ENCODE measurements at places on chromosomes 4 and X.

- DNase-seq, result no peak
Measured at GRCh38 chrX:153537526-153538295, 20.3 kb downstream of the ATP2B3 start.

DNA sequence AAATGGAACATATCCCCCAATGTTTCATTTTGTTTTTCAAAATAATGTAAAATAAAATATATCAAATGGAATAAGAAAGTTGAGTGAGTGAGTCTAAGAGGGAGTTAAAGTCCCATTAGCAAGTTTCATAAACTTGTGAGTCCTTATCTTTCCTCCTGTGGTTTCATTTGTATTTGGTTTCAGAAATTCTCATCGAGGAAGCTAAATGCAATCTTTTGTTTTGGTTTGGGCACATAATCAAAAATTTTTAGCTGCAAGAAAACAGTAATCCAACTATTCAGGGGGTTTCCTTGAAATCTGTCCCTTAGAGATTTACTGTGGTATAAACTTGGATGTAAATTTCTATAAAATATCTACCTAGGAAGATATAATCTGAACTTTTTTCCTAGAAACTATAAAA, 124.2 kb downstream of the CAMK2D start:
- DNase-seq, result no peak

DNA sequence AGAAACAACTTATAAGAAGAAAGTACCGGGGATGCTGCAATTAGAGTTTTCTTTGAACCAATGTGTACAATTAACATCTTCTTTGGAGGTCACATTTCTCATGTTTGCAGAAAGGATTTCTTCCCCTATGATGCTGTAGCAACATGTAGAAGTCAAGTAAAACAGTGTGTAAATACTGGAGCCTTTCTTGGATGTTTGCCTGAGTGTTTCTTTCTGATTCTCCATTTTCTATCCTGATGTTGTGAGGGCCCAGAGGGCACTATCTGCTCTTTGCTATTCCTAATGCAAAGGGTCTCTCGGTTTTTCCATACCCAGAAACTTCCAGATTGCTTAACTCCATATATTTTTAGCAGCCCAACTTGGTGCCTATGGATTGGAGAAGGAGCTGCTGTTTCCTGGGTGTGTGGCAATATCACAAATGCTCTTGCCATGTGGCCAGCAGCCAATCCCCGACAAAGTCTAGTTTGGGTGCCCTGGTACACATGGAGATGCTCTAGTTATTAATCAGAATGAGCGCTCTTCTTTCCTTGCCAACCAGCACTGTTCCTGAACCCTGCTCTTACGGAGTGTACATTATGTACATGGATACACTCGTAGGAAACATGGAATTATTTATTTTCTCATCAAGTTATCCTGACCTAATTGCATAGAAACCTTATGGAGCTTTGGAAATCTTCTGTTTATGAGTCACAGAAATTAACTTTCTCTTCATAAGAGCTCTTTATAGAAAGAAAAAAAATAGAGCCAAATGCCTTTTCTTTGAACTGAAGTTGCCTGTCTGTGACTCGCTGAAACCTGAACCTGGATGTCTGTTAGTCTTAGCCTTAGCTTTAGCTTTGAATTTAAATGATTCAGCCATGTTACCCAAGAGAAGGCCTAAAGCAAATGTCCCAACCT, 67.0 kb upstream of the GPC4 start:
- DNase-seq, result no peak

DNA sequence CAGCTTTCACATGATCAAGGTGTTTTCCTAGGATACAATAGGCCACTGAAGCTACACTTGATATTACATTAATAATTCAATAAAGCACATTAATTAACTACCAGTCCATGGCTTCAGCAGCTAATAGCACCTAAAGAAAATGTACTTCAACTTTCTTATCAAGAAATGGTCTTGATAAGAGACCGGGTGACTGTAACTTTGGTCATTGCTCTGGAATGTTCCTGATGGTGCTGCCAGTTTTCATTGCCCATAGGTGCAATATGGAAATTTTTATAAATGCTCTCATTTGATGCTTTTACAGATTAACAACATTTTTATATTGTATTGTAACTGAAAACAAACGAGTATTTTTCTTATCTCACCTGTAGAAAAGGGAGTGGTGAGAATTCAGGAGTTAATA, 165.4 kb downstream of the SHROOM3 start:
- DNase-seq, result no peak

DNA sequence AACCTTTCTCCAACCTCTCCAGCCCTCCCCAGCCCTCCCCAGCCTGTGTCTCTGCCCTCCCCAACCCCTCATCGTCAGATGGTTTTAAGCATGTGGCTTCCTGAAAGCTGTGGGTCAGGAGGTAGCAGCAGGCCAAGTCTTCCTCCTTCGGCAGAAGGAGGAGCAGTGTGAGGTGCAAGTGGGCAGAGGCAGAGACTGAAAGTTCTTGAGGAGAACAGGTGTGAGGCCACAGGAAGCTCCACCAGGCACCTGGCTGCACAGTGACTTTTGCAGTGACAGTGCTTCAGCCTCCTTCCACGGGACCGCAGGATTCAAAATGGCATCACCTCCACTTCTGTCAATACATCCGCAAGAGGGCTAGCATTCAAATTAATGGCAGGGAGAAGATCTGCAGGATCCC, 203.9 kb upstream of the LEF1 start:
- no peak for DNase-seq

DNA sequence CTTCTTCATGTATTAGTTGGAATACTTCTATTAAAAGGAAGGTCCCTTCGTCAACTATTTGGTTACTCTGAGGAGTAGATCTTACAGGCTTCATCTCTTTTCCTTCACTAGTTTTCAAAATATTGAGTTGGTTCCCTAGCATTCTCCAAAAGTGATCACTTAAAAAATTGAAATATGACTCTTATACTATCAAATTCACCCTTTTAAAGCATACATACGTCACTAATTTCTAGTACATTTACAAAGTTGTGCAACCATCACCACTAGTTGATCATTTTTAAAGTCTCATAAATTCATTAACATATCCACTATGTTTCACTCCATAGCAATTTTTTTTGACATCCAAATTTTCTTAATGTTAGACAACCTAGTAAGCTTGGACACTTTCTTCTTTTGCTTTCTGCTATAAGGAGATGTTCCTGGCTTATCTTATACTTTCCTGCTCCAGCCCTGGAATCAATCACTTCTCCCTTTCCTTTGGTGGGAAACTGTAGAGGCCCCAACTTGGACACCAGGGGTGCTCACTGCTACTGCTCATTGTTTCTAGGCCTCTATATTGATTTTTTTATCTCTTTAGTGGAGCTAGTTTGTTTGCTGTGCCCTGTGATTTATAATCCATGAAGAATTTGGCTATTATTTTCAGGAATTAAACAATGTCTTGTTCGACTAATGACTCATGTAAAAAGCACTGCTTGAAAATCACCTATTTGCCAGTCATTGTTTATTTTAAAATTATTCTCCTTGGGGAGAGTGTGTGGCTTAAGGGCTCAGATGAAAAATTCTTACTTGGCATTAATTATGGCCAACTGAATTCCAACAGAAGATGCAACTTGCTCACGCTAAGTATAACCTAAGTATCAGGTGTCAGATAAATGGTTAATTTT, 4.0 kb upstream of the ZFX start:
- no peak for DNase-seq

DNA sequence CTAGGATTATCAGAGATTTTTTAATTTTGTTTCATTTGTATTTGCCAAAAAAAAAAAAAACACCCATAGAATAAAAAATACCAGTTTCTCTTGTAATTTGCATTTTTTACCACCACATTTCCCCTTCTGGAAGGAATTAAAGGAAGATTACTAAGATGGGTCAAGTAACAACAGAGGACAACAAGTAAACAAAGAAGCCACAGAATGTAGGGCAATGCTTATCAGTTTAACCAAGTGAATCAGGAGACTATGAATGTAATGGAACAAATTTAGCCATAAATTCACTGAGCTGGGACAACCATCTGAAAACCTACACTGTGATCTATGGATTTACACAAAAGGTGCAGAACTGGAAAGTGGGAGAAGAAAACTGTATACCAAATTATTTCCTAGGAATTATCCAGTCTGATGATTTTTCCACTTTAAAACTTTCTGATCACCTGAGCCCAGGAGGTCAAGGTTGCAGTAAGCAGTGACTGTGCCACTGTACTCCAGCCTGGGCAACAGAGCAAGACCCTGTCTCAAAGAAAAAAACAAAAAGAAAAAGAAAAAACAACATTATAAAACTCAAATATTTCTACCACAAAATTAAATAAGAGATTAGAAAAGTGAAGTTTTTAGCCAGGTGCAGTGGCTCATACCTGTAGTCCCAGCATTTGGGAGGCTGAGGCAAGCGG, 32.4 kb downstream of the LRBA start:
- DNase-seq, result no peak

- DNase-seq, result no peak
Measured at GRCh38 chr4:46909078-46909477, at the start of gene COX7B2. COX7B2 (minus strand) TSS chr4:46909245; CDS start chr4:46735192, 174,053 bp downstream.

DNA sequence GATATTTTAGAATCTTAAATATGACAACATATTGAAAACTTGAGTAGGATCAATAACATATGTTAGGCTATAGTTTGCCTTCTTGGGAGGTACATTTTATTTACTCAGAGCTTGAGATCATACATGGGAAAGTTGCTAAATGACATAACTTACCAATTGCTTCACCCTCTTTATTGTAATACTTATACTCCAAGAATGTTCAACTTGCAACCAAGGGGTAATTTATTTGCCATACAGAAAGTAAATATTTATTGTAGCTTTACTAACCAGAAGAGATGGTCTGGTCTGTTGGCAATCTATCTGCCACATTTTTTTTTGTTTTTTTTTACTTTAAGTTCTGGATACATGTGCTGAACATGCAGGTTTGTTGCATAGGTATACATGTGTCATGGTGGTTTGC, 426.6 kb downstream of the ARHGAP24 start:
- DNase-seq, result no peak

DNA sequence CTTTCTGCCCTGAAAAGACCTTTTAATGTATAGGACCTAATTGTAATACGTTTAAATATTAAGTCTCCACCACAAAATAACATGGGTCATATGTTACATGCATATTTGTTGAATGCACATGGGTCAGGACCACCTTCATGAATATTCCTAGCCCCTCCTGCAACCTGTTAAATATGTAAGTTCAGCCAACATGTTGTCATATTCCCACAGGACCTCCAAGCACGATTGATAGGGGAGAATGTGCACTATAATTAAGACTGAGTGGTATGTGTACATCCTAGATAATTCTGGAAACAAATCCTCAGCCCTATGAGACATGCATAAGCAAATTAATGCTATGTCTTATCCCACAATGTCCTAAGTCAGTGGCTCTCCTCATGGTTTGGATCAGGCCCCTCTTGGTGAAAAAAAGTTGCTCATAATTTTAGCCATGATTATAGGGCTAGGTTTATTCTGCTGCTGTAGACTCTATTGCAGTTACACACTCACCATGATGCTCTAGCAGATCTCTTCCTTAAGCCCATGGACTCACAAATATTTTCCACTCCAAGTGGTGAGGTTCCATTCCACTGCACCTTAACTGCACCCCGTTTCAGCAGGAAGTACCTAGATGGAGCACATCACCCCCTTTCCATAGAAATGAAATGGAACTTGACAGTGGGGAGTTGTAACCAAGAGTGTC, 10.2 kb downstream of the TIGD2 start:
- DNase-seq, result no peak

GRCh38 chr4:94302191-94302590, 40.4 kb downstream of the HPGDS start:
- no peak for DNase-seq

GRCh38 chr4:174012135-174012885, 271.2 kb downstream of the FBXO8 start:
- no peak for DNase-seq

- no peak for DNase-seq
Measured at GRCh38 chrX:39331082-39331704, 529.9 kb downstream of the MID1IP1 start.

DNA sequence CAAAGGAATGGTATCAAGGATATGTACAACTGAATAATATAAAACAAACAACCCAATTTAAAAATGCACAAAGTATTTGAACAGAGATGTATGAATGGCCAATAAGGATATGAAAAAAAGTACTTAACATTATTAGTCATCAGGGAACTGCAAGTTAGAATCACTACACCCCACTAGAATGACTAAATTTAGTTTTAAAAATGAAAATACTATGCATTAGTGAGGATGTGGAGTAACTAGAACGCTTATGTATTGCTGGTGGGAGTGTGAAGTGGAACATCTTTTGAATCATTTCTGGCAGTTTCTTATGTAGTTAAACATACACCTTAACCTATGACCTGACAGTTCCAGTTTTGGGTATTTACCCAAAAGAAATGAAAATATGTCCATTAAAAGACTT, 13.0 kb upstream of the SLC16A2 start:
- no peak for DNase-seq

DNA sequence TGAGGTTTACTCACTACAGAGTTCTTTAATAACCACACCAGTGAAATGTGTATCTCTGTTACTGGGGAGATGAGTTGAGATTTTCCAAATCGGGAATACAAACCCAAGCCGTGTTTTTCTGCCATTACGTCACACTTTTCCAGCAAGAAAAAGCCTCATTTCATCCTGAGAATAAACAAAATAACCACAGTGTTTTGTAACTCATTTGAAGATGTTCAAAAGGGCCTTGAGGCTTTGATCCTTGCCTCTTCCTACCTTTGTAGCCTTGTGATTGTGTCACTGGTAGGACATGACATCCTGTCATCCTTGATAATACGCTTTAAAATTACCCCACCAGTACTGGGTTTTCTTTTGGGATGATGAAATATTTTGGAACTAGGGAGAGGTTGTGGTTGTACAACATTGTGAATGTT, 2.9 kb downstream of the USP11 start:
- DNase-seq, result no peak

DNA sequence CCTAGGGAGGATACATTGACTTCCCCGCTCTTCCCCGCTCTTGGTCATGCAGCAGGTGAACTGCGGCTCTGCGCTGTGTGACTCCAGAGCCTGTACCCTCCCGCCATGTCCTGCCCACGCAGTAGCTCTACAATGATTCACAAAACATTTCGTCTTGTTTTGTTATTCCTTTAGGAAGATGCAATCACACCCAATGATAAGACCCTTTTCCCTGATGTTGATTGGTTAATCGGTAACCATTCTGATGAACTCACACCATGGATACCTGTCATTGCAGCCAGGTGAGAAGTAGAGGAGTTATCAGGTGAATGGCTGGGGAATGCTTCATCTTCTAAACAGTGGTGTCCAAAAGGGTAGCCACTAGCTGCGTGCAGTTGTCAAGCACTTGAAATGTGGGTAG, 23.2 kb downstream of the TRMT44 start:
- DNase-seq, result no peak

DNA sequence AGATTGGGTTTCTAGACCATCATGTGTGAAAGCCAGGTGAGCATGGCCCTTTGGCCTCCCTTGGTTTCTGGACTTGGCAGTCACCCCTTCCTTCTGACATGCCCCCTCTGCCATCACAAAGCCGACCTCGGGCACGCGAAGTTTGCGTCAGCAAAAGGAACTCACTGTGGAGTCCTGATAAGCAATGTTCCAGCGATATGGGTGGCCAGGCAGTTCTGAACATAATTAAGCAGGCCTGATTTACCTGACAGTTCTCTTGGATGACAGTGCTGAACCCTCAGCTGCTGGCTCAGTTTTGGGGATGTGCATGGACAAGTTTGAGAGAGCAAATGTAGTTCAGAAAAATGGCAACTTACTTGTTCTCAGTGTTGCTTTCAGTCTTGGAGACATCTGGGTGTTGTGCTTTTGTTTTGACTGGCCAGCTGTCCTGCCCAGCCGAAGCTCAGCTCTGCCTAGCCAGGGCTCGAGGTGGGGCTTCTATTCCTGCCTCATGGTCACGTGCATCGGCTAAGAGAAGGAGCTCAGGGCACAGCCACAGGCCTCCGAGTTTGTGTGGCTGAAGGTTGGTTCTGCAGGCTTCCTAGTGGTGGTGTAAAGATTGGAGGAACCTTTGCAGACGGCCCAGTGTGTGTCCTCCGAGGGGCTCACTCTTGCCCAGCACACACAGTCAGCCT, 78.3 kb downstream of the CLDN34 start:
- DNase-seq, result no peak

Measured in RWPE1 (cell line).